ENCODE measurements at places on chromosomes 3 and 15.

GRCh38 chr3:108251844-108252243 lies 29.6 kb upstream of the IFT57 start:
- no peak for DNase-seq

- DNase-seq: no peak
Observed at GRCh38 chr15:63827113-63827512, 6.6 kb downstream of the HERC1 start.

- no peak for DNase-seq
Observed at GRCh38 chr15:70080347-70080746, 17.4 kb downstream of the TLE3 start.

GRCh38 chr3:19147905-19148767 lies at the start of gene KCNH8:
TSS of gene KCNH8 (plus strand) at chr3:19148510. CDS start at chr3:19148720, 210 bp downstream.
- no peak for DNase-seq

DNA sequence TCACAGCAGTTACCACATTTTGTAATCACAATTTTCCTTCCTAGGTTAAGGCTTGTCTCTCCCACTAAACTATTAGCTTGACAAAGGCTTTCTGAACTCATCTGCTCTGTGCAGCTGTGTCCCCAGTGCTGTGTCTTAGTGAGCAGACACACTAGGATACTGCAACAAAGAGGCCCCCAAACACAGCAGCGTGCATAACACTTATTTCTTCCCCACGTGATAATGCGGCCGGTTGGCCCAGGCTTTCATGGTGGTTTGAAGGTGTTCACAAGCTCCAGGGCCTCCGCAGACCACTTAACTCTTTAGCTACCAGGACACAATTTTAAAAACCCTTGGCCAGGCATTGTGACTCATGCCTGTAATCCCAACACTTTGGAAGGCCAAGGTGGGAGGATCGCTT lies 2.2 kb upstream of the HDAC11 start:
- no peak for DNase-seq

DNA sequence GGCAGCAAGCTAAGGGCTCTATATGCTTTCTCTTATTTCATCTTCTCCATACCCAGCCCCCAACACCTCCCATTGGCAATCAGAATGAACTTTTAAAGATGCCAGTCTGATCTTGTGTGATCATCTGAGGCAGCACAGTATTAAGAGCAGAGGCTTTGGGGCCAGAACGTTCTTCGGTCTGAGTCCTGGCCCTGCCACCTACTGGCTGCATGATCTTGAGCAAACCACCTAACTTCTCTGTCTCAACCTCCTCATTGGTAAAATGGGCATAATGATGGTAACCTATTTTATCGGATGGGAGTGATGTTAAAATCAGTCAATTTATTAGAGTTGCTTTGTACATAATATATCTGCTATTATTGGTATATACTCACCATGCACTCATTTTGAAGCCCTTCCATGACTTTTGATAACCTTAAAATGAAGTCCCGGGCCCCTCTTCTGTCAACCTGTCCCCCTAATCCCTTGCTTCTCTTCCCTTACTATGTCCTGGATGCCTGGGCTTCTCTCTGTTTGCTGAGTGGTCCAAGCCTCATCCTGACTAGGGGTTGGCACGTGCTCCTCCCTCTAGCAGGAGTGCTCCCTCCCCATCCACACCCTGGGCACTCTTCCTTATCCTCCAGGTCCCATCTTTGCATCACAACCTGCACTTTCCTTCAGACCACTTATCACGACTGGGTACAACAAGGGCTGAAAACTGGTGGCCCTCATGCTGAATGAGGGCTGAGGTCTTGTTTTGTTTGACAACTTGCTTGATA lies 6.3 kb downstream of the EFCAB12 start:
- no peak for DNase-seq

DNA sequence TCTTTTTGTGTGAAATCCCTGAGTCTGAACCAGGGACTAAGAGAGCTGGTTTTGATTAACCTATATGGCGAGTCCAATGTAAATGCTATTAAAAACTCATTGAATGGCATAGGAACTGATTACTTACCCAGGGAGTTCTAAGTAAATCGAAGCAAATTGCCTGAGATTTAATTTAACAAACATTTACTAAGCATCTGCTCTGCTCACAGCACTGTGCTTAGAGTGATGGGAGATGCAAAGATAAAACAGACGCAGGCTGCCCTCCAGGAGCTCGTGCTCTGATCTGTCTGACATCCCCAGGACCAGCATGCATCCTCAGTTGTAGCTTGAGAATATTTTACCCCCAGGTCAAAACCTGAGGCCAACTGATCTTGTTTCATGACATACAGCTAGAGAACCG lies 247.9 kb downstream of the NR2F2 start:
- DNase-seq: no peak

DNA sequence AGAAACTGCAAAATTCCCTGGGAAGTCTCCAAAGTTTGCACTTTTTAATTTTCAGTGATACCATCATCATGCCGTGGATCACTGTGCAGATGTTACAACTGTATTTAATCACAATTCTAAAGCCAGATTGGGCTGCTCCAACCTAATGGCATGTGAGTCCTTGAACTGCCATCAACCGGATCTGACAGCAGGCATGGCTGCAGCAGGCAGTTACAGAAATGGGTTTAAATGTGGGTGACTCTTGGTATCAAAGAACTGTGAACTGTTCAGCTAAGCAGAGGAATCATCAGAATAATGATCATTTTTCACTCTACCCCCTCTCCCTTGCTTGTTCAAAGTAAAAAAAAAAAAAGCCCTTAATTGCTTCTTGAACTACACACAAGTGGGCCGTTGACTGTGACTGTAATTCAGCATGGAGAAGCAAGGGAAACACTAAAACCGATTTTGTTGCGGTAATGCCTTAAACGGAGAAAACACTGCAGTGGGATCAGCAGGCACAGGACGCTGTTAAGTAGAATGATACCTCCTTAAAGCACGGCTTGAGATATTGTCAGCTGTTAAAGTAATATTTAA lies 152.4 kb downstream of the RORA start:
- DNase-seq: no peak

GRCh38 chr3:51295625-51296024 lies 89.5 kb upstream of the MANF start:
- no peak for DNase-seq

DNA sequence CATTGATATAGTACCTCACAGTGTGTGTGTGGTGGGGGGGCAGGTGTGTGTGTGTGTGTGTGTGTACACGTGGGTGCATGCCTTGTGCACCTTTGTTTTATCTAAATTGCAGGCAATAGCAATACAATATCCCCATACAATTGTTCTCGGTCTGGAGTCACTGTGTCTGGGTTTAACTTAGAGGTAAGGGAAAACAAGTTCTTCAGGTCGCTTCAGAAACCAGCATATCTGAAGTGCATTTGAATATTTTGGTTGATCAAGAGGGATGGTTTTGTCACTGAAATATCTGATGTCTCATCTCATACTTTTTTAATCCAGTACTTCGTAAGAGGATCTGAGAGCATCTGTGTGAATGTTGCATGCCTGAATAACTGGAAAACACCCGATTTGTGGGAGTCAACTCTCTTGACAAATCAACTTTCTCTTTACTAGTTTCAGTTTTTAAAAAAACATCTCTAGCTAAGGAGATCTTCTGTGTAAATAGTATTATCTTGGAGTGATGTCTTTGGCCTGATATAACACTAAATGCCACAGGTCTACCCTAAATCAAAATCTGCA lies 206.8 kb upstream of the NR2F2 start:
- DNase-seq: no peak

DNA sequence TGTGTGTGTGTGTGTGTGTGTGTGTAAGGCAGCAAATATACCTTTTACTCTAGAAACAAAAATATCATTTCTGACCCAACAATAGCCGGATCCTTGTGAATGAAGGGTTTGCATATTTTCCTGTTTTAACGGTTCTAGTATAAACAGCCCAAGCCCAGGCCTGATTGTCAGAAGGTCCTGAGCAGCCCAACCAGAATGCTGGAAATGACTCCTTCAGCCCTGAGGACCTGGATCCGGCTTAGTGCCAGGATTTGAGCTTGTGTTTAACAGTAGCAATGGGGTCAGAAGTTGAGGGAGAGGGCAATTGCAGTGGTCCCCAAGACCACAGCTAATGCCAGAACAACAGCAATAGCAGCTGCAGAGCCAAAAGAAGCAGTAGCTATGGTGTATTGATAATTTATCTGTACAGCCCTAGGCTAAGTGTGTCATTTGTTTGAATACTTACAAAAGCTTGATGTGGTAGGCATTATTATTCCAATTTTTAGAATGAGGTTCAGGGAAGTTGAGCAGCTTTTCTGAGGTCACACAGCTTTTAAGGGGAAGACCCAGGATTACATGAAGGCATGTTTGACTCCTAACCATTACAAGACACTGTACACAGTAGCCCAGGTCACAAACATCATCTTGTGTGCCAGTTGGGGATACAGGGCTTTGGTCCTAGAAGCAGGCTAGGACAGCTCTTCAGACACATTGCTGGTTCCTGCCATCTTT lies 12.8 kb downstream of the FOXL2 start:
- no peak for DNase-seq

- no peak for DNase-seq
Observed at GRCh38 chr3:130601442-130601971, 84.5 kb downstream of the COL6A6 start.

DNA sequence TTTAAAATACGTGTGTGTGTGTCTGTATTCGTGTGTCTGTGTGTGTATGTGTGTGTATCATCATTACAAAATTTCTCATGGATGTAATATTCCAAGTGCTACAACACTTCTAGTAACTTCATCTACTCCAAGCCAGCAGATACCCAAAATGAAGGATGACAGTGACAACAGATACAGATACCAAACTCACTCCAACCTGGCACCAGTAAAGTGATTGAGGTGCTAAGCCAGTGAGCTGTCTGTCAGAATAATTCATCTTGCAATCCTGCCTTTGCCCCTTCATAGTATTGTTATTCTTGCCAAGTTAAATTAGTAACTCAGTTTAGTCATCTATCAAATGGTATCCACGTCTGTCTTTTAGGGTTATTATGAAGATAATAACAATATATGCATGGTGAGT lies 58.1 kb downstream of the PLOD2 start:
- no peak for DNase-seq

GRCh38 chr15:59689626-59690236 lies 611 bp upstream of the BNIP2 start:
- DNase-seq: peak; percentile 16

DNA sequence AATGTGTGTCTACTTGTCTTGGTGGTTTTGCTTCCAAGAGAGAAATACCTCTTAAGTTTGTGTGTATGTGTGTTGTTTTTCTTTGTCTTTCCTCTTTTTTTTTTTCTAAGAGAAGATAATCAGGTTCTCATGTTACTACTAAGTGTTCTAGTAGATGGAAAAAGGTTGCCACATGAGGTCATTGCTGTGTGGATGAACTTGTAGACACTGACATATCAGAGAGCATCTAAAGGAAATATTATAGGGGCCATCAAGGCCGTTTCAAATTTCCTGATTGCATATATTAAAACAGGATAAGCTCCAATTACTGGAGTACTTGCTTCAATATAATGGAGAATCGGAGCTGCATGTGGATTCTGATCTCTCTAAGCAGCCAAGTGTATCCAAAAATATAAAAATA lies 747.5 kb downstream of the NR2F2 start:
- DNase-seq: no peak

- DNase-seq: no peak
Observed at GRCh38 chr3:31634476-31634875, 101.8 kb downstream of the STT3B start.

DNA sequence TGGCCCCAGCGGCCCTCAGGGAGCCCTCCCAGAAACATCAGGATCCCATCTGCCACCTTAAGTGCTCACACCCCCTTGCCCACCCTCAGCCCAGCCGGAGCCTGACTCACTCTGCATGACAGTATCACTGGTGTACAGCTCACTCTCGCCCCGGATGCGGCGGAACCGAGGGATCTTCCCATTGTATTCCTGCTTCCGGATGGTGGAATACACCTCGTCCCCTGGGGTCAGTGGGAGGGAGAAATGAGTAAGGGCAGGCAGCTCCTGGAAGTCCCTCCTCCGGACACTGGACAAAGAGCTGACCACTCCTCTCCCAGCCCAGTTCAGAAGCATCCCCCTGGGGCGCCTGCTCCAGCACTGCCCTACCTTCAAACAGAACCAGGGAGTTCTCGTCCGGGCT lies 16.5 kb downstream of the SEMA7A start:
- DNase-seq: no peak

DNA sequence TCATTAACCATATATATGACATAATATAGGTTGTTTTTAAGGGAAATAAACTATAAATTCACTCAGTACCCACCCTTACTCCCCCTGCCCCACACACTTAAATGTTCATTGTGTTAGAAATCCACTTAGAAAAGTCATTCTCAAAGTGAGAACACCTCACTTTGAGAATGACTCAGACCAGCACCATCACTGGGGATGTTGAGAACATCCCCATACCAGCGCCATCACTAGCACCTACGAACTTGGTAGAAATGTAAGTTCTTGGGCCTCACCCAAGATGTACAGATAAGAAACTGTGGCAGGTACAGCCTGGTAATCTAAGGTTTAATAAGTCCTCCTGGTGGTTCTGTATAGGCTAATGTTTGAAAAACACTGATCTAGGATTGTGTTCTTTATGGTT lies 362.6 kb downstream of the LPP start:
- no peak for DNase-seq

DNA sequence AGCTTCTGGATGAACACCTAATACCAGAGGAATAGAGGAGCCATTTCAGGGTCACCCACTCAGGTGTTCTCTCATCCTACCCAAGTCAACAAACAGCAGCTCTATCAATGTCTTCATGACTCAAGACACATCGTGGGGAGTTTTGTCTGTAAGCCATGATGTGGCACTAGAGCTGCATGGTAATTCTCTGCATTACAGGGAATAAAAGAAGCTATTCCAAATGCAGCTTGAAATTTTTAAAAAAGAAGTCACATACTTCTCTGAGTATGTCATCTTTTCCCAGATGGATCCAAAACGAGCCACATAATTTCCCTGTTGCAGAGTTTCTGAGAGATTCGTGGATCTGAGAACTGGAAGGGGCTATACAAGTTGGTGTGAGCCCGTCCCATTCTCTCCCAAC lies 6.1 kb upstream of the THSD4 start:
- no peak for DNase-seq

DNA sequence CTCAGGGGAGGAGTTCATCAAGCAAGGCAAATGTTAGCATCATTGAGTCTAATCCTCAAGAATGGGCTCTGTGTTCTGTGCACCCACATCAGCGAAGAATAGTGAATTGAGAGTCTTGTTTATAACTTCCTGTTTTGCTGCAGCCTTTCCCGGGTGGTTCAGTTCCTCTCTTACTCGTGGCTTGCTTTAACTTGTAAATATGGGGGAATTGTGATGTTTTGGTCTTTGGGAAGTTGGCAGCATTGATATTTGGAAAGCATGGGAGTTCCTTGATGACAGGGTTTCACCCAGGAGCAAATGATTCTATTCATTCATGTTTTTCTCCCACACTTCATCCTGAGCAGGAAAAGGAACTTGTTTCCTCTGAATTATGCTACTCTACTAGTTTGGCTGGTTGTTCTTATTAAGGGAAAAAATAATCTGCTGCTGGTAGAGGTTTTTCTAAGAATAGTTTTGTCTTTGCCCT lies 40.4 kb downstream of the GPD1L start:
- DNase-seq: no peak

GRCh38 chr3:113223475-113224281 lies 12.3 kb downstream of the BOC start:
- DNase-seq: no peak
